Stimulated activated CD8-positive, alpha-beta memory T cell treated with anti-CD3 and anti-CD28 coated beads, Interleukin-4, amount 100 ng/mL, for 4 hours (primary cell): ENCODE measurements at places on chromosomes 16 and 17.

DNA sequence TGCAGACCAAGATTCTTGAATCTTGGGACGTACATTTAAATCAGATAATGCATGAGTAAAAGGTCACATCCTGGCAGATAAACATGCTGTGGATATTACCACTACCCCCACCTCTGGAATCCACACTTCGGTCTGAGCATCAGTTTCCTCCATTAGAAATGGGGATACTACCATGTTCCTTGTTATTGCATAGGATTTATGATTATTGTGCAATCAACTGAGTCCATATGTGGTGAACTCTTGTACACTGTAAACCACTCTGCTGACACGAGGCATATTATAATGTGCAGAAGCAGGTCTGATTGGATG, 108.7 kb downstream of the VAT1L start:
- no peak for DNase-seq

DNA sequence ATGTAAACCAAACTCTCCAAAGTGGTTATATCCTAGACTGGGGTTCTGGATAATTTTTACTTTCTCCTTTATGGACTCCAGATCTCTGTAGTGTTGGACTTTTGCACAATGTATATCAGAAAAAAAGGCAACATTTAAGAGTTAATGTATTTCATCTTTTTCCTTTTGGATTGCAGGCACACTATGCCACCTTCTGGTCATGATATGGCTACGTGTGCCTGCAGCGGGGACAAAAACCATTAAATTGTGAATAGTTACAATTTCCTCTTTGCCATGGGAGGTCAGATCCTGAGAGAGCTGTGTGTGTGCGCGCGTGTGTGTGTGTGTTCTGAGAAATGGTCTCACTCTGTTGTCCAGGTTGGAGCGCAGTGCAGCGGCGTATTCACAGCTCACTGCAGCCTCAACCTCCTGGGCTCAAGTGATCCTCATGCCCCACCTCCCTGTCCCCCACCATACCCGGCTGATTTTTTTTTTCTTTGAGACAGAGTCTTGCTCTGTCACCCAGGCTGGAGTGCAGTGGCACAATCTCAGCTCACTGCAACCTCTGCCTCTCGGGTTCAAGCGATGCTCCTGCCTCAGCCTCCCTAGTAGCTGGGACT, 4.3 kb upstream of the SGF29 start:
- no peak for DNase-seq

GRCh38 chr16:275786-276232, at the start of gene RGS11:
Gene RGS11 (minus strand): TSS chr16:275944. CDS start chr16:275911, 33 bp downstream.
- DNase-seq, result no peak

- DNase-seq, result no peak
Measured at GRCh38 chr17:55452139-55452790, 30.6 kb upstream of the MMD start.

- no peak for DNase-seq
Measured at GRCh38 chr16:35425270-35425669, 1965.9 kb downstream of the TP53TG3F start.
